Activated naive CD4-positive, alpha-beta T cell (primary cell): ENCODE measurements at places on chromosomes 2 and 18.
A peak's percentile ranks its signal among the peaks of the same experiment; 100 is the strongest.

- no peak for DNase-seq
Measured at GRCh38 chr2:223113161-223113560, 61.2 kb downstream of the KCNE4 start.

GRCh38 chr2:112805542-112805941 lies 21.2 kb upstream of the IL1A start:
- no peak for DNase-seq

- no peak for DNase-seq
Measured at GRCh38 chr2:240302933-240303595, 132.4 kb upstream of the GPC1 start.

DNA sequence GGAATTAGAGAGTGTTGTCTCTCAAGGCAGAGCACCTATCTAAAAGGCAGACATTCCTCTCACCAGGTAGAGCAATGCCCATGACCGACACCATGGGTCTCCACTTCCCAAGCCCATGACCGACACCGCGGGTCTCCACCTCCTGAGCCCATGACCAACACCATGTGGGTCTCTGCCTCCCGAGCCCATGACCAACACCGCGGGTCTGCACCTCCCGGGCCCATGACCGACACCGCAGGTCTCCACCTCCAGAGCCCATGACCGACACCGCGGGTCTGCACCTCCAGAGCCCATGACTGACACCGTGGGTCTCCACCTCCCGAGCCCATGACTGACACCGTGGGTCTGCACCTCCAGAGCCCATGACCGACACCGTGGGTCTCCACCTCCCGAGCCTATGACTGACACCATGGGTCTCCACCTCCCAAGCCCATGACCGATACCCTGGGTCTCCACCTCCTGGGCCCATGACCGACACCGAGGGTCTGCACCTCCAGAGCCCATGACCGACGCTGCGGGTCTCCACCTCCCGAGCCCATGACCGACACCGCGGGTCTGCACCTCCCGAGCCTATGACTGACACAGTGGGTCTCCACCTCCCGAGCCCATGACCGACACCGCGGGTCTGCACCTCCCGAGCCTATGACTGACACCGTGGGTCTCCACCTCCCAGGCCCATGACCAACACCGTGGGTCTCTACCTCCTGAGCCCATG lies 262.4 kb upstream of the SALL3 start:
- no peak for DNase-seq

DNA sequence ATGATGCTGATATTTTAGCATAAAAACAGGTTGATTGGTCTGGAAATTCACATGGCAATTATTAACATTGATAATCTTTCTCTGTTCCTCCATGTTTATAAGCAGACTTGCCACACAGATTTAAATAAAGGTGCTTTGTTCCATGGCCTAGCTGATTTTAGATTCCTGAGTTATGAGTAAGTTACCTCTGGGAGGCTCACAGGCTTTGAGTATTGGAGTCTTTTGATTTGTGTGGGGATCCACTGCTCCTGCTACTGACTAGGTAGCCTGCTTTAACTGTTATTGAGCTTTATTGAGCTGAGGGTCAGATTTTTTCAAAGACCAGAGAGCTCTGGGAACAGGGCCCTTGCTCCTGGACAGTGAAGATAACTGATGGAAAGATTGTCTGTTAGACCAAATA lies 166.1 kb downstream of the ANKRD30B start:
- DNase-seq: no peak

GRCh38 chr2:175463589-175464310 lies 282.2 kb upstream of the ATP5MC3 start:
- DNase-seq: no peak

- DNase-seq: no peak
Measured at GRCh38 chr2:237351046-237351445, 62.9 kb downstream of the COL6A3 start.

DNA sequence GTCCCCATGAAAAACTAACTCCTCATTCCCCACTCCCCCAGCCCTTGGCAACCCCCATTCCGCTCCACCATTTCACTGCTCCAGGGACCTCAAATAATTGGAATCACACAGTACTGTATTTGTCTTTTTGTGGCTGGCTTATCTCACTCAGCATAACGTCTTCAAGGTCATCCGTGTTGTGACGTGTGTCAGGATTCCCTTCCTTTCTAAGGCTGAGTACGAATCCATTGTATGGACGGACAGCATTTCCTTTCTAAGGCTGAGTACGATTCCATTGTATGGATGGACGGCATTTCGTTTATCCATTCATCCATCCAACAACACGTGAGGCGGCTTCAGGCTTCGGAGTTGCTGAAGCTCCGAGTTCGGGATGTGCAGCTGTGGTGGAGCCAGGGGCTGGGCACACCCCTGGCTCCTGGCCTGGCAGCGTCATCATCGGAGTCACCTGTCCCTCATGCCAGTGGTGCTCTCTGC lies 1.2 kb upstream of the ASB1 start:
- no peak for DNase-seq

GRCh38 chr2:38158378-38159118 lies 82.6 kb upstream of the CYP1B1 start:
- no peak for DNase-seq

DNA sequence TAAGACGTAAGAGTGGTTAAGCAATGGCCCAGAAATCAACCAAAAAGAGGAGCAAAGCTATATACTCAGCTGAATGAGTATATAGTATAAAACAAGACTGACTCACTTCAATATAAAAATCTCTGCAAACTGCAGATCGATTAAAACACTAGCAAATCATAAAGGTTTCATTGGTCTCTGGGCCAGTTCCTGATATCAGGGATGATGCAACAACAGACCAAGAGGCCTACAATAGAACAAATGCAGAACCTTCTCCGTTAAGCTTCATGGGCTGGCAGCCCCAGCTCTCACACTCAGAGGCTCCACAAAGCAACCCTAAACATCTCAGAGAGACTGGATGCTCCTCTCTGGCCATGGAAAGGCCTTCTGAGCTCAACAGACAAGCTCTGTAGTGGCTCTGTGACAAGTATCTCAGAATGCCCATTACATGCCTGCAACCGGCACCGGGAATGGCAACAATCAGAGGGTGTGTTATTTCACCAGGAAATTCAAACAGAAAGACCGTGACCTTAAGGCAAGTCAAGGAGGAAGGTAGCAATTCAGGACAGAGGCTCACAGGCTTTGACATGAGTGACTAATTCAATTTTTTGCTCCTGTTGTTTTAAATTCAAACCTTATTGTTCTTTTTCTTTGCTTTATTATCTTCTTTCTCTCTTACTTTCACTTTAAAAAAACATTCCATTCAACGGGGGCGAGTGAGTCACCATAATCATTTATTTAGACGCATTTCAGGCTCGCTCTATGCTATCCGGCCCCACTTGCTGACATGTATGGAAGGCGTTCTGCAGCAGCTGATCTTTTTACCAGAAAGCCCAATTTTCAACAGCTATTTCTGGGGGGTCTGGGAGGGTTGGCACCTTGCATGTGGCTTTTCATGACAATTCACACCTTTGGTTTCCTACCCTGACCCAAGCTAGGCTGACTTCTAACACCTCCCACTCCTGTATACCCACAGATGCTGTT lies 15.1 kb downstream of the CYRIA start:
- DNase-seq: no peak

DNA sequence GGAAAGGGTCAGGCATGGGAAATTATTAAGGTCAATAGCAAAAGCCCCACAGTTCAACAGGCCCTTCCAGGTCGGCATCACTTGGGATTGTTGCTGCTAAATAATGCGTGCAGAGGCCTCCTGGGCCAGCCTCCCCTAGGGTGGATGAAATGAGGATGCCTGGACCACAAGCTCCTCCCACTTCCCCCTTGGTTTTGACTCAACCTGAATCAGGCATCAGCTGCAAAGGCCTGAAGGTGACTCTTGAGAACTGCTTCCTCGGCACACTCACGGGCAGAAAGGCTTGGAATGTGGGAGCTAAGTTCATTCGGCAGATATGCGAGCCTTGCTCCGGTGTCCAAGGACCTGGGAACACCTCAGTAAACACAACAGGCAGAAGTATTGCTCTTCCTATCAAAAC lies 69.3 kb downstream of the MBP start:
- no peak for DNase-seq

DNA sequence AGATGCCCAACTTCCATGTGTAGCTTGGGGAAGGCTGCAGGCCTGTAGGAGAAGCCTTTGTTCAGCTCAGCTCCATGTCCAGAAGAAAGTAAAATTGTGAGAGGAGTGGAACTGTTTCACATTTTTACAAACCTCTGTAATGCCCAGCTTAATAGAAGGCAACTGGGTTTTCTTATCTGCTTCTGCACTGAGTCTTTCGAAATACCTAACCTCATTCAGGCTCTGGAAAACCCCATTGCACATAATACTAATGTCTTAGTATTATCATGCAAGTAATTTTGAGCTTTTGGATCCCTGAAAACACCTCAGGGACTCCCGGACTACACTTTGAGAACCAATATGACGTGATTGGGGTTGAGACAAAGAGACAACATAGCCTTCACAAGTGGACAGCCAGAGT lies 5.8 kb downstream of the SMIM21 start:
- no peak for DNase-seq

GRCh38 chr18:2906704-2907549 lies 60.1 kb downstream of the EMILIN2 start:
- peak; percentile 21 for DNase-seq

DNA sequence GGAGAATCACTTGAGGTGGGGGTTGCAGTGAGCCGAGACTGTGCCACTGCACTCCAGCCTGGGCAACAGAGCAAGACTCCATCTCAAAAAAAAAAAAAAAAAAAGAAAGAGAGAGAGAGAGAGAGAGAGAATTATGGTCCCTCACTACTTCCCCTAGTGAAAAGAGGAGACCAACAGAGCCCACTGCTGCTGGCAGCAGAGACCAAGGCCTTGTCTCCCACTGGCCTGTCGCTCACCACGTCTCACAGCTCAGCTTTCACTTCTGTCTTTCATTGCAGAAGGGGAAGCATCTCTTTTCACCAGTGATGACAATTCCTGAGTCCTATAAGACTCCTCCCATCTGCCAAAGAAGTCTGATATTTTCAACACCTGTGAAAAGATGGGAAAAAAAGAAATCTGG lies 81.3 kb downstream of the CLHC1 start:
- DNase-seq: no peak

DNA sequence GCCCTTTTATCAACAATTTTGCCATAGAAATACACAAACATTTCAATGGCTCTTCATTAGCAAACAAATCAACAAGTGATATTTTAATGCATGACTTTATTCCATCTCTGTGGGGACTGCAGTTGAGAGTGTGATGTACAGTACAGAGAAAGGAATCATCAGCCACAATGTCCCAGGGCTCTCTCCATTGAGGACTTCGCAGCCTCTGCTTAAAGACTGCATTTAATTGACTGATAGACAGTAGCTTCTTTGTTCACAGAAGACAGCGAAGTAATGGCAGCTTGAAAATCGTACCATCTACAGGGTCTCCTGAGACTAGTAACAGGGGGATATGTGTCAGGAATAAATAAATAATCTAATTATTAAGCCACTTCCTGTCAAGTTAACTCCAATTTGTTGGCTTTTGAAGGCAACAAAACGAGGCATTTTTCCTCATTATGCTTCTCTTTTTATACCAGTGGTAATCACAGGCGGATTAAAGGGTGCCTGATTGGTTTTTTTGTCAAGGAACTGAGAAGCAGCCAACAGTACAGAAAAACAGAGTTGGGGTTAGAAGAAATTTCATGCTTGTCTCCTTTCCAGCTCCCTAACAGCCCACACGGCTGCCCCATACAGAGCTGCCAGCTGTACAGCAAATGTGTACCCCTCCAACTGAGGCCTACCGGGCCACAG lies 164.3 kb downstream of the ZNF521 start:
- DNase-seq: no peak

- DNase-seq: no peak
Measured at GRCh38 chr18:59172664-59173249, 33.1 kb downstream of the SEC11C start.

DNA sequence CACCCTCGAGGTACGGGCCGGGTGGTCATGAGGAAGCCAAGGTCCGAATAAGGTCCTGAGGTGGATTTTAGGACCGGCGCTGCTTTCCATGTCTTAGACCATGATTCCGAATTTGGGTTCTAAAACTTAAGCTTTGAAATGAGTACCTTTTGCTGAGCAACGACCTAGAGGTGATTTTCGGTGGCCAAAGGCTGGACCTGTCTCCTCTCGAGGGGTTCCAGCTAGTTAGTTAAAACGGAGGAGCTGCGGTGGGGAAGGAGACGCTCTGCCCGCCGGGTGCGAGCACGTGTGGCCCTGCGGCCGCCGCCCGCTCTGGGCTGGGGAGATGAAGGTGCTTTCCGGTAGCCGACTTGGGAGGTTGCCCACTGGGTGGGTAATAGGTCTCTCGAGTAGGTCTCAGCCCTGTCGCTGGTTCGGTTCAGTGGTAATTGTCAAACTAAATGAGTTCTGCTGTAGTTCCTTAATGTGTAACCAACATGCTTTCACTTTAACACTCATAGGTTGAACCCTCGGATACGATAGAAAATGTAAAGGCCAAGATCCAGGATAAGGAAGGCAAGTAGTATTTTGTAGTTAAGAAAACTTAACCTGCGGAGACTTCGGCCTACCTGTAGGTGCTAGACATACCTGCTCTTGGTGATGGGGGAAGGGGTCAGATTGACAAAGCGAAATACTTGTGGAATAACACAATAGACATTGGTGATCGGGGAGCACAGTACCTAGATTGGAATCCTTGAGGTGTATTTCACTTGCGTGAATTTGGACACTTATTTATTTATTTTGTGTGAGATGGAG lies 572 bp downstream of the RPS27A start:
- peak; percentile 33 for DNase-seq

- DNase-seq: no peak
Measured at GRCh38 chr2:1593371-1594122, 150.8 kb downstream of the PXDN start.

- no peak for DNase-seq
Measured at GRCh38 chr2:173054466-173054865, 21.2 kb upstream of the MAP3K20 start.

DNA sequence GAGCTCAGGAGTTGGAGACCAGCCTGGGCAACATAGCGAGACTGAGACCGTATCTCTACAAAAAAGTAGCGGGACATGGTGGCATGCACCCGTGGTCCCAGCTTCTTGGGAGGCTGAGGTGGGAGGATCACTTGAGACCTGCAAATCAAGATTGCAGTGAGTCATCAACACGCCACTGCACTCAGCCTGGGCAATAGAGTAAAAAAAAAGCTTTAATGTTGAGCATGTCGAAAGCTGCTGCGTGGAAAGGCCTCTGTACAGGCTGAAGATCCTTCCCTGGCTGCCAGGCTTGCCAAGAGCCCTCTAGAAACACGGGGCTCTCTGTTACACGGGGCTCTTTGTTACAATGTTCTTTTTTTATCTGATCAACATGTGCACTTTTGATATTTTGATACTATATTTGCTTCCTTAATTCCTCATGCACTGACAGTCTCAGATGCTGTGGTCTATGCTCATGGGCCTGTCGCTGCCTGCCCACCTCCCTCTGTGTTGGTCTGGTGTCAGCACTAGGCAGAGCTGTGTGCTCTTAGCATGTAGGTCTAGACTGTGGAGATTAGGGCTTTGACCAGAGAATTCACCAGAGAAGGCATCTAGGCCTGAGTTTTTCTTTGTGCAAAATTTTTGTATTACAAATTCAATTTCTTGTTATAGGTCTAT lies 18.7 kb downstream of the CLK1 start:
- no peak for DNase-seq

- DNase-seq: no peak
Measured at GRCh38 chr2:33167622-33168245, 221.0 kb downstream of the LTBP1 start.
